ENCODE measurements at places on chromosomes 11 and 22.

- no peak for DNase-seq
Observed at GRCh38 chr22:36073476-36073875, 44.9 kb upstream of the RBFOX2 start.

DNA sequence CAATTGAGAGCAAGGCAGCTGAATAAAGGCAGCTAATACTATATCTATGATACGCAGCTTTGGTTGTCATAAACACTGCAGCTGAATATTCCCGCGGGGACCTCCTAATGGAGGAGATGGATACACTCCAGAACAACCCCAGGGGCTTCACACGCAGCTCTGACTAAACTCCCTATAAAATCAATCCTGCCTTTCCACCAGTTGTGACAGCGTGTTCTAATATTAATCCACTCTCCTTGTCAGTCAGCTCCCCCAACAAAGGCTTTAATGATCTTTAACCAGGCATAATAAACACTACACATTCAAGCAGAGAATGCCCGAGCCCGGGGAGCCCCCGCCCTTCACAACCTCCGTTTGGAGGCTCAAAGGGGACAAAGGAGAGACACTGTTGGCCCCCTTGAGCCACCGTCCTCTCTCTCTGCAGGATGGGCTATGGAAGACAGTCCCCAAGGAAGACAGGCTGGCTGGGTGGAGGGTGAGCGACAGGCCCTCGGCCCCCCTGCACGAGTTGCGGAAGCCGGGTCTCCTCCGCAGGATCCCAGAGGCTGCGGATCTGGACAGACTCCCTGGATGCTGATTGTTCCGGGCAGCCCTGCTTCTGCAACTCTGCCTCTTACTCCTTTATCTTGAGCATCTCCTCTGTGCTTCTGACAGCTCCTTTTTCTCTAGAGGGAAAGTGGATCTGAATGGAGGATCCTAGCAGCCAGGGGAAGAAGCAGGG is 565.2 kb downstream of the BUD13 start:
- DNase-seq, result no peak

DNA sequence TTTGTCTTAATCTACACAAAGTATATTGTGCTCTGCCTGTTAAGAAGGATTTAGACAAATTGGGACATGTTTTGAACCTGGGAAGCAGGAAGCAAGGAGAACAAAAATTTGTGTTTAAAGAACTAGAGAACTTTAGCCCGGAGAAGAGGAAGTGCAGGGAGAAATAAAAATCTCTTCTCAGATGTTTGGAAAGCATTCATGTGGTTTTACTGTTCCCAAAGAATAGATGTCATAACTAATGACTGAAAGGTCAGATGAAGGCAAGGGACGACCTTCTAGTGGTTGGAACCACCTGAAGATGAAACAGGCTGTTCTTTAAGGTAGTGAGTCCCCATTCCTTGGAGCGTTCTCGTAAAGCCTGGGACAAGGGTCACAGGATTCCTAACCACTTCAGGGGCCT is 38.3 kb downstream of the IRAG1 start:
- no peak for DNase-seq

GRCh38 chr11:76642341-76642740 is 28.2 kb downstream of the LRRC32 start:
- DNase-seq, result no peak

GRCh38 chr22:19879992-19880785 is 25.5 kb upstream of the GNB1L start:
- DNase-seq, result no peak

- DNase-seq, result no peak
Observed at GRCh38 chr22:42177891-42178336, 47.3 kb upstream of the CYP2D6 start.

- no peak for DNase-seq
Observed at GRCh38 chr22:23113847-23114720, 27.7 kb downstream of the RSPH14 start.

- no peak for DNase-seq
Observed at GRCh38 chr11:110053848-110054414, 39.3 kb upstream of the ZC3H12C start.

- DNase-seq, result no peak
Observed at GRCh38 chr11:122755409-122755808, 82.9 kb upstream of the CRTAM start.
